ENCODE measurements at places on chromosomes 3 and 15. TPM values are rescaled to one million over a fixed set of nuclear protein-coding genes. Genes with fewer than 3 reads are reported as not detected.
A peak's percentile ranks its signal among the peaks of the same experiment; 100 is the strongest.

GRCh38 chr3:99418209-99418635 lies 220.2 kb upstream of the COL8A1 start:
- no peak for DNase-seq
- no peak overlapping the region for H3K27ac ChIP-seq
- H3K36me3 ChIP-seq: no peaks in the 10 kb centered on the region
- no peak overlapping the region for H3K4me3 ChIP-seq
- peaks cover 10% of the 10 kb centered on the region for H3K4me1 ChIP-seq

Gene GPR62
- total RNA-seq: not detected

DNA sequence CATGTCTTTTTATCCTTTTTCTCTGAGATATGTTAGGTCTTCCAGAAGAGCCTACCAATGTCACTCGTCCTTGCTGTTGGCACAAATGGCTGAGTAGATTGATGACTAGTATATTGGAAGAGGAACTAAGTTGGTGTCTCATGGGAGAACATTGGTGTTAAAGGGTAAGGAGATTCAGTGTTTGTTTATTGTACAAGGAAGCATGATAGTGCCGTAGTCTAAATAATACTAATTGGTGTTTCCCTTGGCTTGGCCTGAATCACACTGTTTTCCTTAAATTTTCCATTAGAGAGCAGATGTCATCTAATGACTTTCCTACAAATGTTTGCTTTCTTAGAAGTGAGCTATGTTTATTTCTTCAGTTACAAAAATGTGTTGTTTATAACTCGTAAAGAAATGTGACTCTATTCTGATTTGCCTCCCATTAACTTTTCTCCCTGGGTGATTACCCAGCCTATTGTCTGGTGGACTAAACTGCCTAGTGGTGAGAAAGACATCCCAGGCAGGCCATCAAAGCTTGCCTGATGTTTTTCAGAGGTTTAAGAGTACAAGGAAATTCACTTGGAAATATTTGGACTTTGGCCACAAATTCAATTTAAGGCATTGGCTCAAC lies 28.7 kb downstream of the ADAMTSL3 start:
- no peaks in the 10 kb centered on the region for H3K27me3 ChIP-seq
- H3K27ac ChIP-seq: no peak overlapping the region
- no peak overlapping the region for H3K4me3 ChIP-seq
- no peaks in the 10 kb centered on the region for H3K36me3 ChIP-seq

Gene STT3B
- 103 TPM for total RNA-seq

Gene GOLGA8Q
- total RNA-seq: not detected

Gene SLCO3A1
- total RNA-seq: 30.9 TPM

Gene ASTE1
- total RNA-seq: 5.5 TPM

DNA sequence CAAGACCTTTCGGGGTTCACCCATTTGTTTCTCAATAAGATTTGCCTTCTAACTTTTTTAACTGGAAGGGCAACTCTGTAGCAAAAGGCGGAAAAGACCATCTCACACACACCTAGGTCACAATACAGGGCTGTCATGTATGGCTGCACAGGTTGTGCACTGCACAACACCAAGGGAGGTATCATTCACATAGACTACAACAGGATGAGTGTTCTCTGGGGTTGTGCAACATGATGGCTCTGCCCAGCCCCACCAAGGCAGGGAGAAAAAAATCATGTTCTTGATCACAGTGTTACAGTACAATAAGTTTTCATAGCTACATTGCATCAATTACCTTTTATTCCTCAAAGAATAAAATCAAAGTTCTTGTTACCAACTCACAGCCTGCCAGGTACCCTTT lies 52.8 kb downstream of the ANXA2 start:
- no peak overlapping the region for H3K4me3 ChIP-seq
- H3K27ac ChIP-seq: no peak overlapping the region
- peaks cover 25% of the 10 kb centered on the region for H3K36me3 ChIP-seq
- H3K27me3 ChIP-seq: peaks cover 4% of the 10 kb centered on the region
- H3K4me1 ChIP-seq: peaks cover 4% of the 10 kb centered on the region
- DNase-seq: no peak

Gene TRAIP
- 6.2 TPM for total RNA-seq

- DNase-seq: no peak
- peaks cover 8% of the 10 kb centered on the region for H3K27me3 ChIP-seq
- no peak overlapping the region for H3K27ac ChIP-seq
- H3K4me3 ChIP-seq: no peak overlapping the region
- H3K4me1 ChIP-seq: peaks cover 13% of the 10 kb centered on the region
These were observed 1.8 kb downstream of the MUC4 start for GRCh38 chr3:195809796-195810454.

DNA sequence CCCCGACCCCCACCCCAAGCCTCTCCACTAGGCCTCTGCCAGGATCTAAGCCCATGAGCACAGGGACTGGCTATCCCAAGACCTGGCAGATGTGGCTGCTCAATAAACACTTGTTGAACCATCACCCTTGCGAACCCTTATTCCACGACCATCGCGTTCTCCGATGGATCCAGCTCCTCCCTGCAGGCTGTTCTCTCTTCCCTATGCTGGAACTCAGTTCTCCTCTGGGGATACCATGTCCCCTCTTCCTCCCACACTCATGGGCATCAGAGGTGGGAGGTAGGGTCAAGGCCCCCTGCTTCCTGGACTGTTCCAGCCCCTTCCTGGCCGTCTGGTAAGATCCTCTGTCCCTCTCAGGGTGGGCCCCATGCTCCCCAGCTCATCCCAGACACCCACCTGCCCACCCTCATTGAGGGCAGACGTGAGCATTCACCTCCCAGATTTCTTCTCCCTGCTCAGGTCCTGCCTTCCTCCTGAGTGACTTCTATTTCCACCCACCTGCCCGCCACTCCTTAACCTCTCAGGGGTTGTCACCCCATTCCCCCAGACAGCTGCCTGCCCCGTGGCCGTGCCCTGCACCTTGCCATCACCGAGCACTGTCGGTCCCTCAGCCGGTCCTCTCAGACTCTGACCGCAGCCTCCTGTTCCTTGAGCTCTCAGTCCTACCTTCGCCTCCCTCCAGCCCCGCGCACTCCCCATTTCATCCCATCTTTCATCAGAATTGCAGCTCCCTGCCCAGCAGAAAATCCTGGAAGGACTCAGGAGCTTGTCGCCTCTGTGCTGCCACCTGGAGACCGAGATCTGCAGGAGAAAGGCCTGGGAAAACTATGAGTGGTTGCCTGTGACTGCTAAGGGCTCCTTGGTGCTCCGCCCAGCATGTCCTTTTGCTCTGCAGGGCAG lies 42.0 kb downstream of the PML start:
- peak; percentile 74 for DNase-seq
- H3K36me3 ChIP-seq: peaks cover 45% of the 10 kb centered on the region
- peak overlapping the region; percentile 20 for H3K27ac ChIP-seq
- peaks cover 34% of the 10 kb centered on the region for H3K4me1 ChIP-seq

Gene ANKRD34C
- not detected for total RNA-seq

Gene ST8SIA2
- total RNA-seq: 4.1 TPM

DNA sequence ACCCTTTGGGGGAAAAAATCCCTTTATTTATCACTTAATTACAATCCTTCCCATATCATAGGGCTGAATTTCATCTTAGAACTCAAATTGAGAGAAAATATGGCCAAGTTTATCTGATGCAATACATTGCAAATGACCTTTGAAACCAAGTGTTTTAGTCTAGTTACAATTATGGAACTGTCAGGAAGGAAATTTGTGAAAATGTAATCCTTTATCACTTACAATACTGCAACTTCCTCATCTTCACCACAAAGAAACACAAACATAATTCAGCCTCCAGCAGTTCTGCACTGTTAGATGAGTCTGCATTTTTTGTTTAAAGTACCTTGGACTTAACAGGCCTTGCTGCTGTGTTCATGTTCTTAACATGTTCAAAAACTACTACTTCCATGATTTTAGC lies 4.6 kb downstream of the CCPG1 start:
- H3K36me3 ChIP-seq: peaks cover 5% of the 10 kb centered on the region
- H3K27me3 ChIP-seq: peaks cover 7% of the 10 kb centered on the region
- H3K4me1 ChIP-seq: peaks cover 10% of the 10 kb centered on the region
- H3K4me3 ChIP-seq: no peak overlapping the region

Gene PDZRN3
- 1.3 TPM for total RNA-seq

DNA sequence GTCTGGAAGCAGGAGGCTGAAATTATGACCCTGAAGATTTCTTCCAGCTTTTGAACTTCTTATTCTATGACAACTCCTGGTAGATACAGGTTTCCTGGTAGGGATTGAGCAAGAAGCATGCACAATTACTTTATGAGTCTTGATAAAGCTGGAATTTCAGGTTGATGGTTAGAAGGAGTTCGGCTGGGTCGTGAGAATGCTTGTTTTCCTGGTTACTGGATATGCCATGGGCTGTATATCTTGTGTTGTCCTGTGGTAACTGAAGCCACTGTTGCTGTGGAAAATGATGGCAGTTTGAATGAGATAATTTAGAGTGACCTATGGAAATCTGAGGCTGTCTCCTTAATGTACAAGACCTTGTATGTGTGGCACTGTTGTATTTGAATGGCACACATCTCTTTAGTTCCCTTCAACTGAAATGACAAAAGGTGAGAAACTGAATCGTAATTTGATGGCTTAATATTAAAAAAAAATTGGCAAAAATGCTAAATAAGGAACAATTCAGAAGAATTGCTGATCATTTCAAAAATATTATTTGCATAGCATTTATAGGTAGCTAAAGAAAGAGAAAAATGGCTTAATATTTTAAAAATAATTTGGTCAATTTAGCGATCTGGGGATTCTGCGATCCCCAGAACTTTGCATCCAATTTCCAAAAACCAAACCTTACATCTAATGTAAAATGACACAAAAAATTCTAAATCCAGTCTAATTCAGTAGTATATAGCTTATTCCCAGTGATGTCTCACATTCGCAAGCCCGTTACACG lies 1.1 kb upstream of the UBE2E1 start:
- peaks cover 29% of the 10 kb centered on the region for H3K4me1 ChIP-seq
- peaks cover 13% of the 10 kb centered on the region for H3K36me3 ChIP-seq
- H3K27ac ChIP-seq: peak overlapping the region; percentile 10

DNA sequence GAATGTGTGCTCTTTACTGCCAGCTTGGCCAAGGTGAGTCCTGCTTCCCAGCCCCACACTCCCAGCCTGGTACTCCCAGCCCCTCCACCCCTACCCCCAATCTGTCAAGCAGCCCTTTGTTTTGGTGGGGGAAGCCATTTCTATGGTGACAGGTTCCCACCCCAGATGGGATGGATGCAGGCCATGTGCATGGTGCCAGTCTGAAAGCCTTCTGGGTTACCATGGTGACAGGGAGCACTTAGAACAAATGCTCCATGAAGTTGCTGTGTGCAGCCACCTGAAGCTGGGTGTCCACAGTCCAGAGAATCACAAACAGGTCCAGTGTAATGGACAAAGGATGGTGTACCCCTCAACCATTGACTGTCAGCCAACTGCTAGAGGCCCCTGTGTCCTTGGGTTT lies 19.1 kb upstream of the VILL start:
- peaks cover 38% of the 10 kb centered on the region for H3K36me3 ChIP-seq
- H3K4me1 ChIP-seq: peaks cover 58% of the 10 kb centered on the region
- no peak overlapping the region for H3K4me3 ChIP-seq
- no peak for DNase-seq
- H3K27me3 ChIP-seq: peaks cover 8% of the 10 kb centered on the region
- H3K27ac ChIP-seq: no peak overlapping the region

GRCh38 chr3:28287046-28287445 lies 45.6 kb downstream of the CMC1 start:
- DNase-seq: no peak
- H3K27ac ChIP-seq: no peak overlapping the region
- no peaks in the 10 kb centered on the region for H3K27me3 ChIP-seq
- H3K36me3 ChIP-seq: peaks cover 4% of the 10 kb centered on the region

Gene CCR3
- total RNA-seq: not detected

- no peak overlapping the region for H3K4me3 ChIP-seq
- H3K27ac ChIP-seq: no peak overlapping the region
- DNase-seq: no peak
- peaks cover 12% of the 10 kb centered on the region for H3K36me3 ChIP-seq
- H3K27me3 ChIP-seq: peaks cover 3% of the 10 kb centered on the region
These were observed 16.5 kb upstream of the FAM3D start for GRCh38 chr3:58683001-58683458.

Gene KLHL40
- not detected for total RNA-seq

DNA sequence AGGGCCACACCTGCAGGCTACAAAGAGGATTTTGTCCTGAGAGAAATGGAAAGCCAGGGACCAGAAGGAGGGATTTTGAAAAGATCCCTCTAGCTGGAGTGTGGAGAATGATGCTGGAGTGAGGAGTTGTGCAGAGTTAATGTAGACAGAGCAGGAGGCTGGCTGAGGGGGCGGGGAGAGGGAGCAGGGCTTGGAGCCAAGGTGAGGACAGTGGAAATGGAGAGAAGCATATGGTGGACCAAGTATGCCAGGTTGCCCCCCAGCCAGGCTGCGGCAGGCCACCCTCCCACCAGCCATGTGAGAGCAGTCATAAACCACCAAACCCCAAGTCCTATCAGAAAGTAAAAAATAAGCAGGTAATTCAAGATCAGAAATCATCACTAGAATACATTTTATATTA lies 14.7 kb downstream of the RARRES1 start:
- DNase-seq: no peak
- H3K36me3 ChIP-seq: peaks cover 20% of the 10 kb centered on the region
- H3K4me3 ChIP-seq: no peak overlapping the region
- no peak overlapping the region for H3K27ac ChIP-seq

DNA sequence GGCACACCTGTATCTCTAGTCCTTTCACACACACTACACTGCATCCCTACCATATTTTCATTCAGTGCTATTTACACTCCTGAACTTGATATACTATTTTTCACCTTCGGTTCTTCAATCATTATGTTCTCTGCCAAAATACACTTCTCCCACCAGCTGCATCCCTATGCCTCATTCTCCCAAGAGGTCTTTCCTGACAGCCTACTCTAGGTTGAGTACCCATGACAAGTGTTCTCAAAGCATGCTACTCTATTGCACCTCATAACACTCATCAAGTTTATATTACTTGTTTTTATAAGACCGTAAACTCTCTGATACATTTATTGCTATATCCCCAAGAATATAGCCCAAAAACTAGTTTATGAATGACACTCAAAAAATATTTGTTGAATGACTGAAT lies 549.5 kb downstream of the PYDC2 start:
- H3K4me1 ChIP-seq: no peaks in the 10 kb centered on the region
- no peak overlapping the region for H3K27ac ChIP-seq
- H3K27me3 ChIP-seq: no peaks in the 10 kb centered on the region
- no peak overlapping the region for H3K4me3 ChIP-seq

- H3K27ac ChIP-seq: no peak overlapping the region
- H3K36me3 ChIP-seq: peaks cover 11% of the 10 kb centered on the region
- DNase-seq: no peak
These were observed 9.3 kb upstream of the PRICKLE2 start for GRCh38 chr3:64234571-64234970.

DNA sequence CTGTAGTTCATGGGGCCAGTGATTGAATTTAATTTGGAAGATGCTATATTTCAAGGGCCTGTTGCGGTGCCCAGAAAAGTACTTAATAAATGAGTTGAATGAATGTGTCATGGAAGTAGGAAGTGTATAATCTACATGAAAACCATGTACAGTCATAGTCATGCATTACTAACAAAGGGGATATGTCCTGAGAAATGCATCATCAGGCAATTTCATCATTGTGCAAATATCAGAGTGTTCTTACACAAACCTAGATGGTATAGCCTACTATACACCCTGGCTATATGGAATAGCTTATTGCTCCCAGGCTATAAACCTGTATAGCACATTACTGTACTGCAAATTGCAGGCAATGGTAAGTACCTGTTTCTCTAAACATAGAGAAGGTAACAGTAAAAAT lies 10.7 kb upstream of the MYO5C start:
- no peaks in the 10 kb centered on the region for H3K27me3 ChIP-seq
- DNase-seq: no peak
- no peaks in the 10 kb centered on the region for H3K36me3 ChIP-seq
- no peak overlapping the region for H3K4me3 ChIP-seq

- H3K36me3 ChIP-seq: no peaks in the 10 kb centered on the region
- no peak for DNase-seq
- no peak overlapping the region for H3K4me3 ChIP-seq
- H3K27ac ChIP-seq: no peak overlapping the region
- H3K4me1 ChIP-seq: peaks cover 11% of the 10 kb centered on the region
- H3K27me3 ChIP-seq: peaks cover 5% of the 10 kb centered on the region
These were observed 204.8 kb downstream of the ABHD5 start for GRCh38 chr3:43895573-43895972.
